ENCODE measurements at places on chromosomes 11 and 22.
A peak's percentile ranks its signal among the peaks of the same experiment; 100 is the strongest.

GRCh38 chr11:216081-216974 is 8.8 kb downstream of the RIC8A start:
- DNase-seq = no peak

- no peak for DNase-seq
These were observed 36.8 kb upstream of the OR5P2 start for GRCh38 chr11:7833527-7833926.

- no peak for DNase-seq
These were observed 3.9 kb upstream of the NAP1L4 start for GRCh38 chr11:2995893-2996554.

GRCh38 chr11:122743949-122744348 is 88.4 kb downstream of the UBASH3B start:
- DNase-seq = no peak

DNA sequence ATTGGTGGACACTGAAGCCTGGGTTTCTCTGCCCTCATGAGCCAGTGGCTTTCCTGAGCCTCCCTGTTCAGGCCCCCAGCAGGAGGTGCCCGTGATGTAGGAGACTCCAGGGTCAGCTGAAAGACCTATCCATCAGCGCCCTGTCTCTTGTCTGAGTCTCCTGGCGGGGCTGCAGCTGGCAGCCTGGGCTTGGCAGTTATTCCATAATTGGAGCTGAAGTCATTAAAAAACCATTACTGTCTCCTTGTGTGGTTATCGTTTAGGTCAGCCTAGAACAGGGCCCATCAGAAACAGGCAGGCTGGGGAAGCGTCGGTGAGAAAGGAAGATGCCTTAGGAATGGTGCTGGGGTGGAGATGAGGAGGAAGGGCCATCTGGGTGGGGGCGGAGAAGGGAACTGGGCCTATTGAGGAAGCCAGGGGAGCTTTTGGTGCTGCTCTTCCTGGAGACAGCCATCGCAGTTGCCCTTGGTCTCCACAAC is 5.0 kb downstream of the TUB start:
- peak; percentile 61 for DNase-seq

DNA sequence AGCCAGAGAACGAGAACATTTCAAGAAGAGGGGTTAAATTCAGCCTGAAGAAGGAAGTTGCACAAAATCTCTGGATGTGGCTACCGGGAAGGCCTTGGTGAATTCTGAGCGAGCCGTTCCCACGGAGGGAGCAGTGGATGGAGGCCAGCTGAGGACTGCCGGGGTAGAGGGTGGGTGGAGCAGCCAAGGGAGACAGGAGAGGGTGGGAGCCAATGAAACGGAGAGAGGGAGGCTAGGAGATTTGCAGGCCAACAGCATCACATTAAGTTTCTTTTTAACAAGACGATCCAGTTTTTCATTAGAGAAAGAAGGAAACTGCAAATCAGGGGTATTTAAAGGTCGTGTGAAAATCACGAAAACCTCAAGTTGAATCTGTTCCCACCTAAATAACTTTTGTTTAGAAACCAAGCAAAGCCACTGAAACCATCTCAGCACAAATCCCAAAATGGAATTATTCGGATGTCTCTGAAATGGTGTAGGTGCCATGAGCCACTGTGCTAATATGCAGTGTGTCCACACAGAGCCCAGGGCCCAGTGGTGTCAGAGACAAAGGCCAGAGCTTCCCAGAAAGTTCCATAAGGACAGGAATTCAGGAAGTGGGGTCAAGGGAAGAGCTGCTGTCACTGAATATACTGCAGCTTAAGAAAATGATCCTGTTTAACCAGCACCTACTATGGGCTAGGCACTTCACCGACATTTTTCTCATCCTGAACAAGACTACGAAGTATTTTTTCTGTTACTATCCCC is 59.7 kb upstream of the SLC35C1 start:
- no peak for DNase-seq

DNA sequence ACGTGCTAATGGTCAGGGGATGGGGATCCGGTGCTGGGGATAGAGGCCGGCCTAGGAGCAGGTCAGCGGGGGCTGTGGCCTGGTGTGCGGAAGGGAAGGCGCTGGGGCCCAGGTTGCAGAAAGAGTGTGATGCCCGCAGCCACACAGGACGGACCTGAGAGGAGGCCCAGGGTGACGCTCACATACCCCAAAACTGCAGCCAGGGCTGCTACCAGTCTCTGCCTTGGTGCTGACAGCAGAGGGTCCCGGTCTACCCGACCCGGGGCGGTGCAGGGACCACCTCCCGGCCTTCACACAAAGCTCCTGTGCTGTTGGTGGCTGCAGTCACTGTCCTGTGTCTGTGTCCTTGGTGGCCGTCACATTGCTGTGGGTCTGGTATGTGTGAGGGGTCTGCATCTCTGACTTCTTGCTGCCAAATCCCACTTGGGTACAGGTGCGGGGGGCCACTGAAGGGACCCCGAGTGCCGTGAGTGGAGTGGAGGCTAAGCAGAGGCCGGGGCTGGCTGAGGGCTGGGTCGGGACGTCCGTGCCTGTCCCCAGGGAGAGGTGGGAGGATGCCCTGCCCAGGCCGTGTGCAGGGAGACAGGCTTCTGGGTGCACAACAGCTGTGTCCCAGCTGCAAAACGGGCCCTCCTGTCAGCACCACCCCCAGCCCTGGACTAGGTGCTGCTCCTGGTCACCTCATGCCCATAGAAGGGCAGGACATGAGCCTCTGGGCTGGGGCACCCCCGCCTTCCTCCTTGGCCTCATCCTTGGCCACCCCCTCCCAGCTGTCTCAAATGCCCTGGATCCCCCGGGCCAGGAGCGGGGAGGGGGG is 1.5 kb downstream of the LSP1 start:
- no peak for DNase-seq

DNA sequence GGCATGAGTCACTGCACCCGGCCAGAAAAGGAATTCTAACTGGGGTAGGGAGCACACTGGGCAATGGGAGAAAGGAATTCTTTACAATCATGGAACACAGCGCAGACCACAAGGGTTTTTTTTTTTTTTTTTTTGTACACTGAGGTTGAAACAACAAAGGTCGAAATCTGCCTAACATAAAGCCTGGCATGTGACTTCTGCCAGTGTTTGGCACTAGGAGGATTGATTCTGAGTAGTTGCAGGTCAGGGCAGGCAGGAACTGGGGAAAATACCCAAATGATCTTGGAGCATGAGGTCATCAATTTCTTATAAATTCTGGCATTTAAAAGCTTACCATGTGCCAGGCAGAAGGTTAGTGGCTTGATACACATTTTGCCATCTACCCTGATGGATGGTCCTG is 202.0 kb upstream of the SNX19 start:
- no peak for DNase-seq

DNA sequence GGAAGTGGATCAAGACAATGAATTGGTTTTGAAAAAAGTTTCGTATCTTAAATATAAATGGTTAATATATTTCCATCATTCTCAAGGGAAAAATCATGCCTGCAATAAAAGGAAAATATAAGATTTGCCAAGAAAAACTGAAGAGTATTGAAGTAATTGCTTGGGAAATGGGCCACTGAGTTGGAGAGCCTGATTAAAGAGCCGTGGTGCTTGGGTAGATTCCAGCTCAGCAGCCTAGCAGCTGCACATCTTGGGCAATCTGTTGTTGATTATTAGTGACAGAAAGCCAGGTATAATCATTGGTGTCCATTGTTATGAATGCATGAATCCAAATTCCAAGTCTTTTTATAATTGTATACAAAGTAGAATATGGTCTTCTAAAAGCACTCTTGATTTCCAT is 800.9 kb upstream of the CHORDC1 start:
- DNase-seq = no peak

GRCh38 chr22:29141078-29141688 is 64.5 kb upstream of the EMID1 start:
- no peak for DNase-seq

All from NCI-H748 treated with DMSO at 0.1 percent for 48 hours (cell line).